ENCODE measurements at places on chromosomes 6 and 20.

- DNase-seq: no peak
Measured at GRCh38 chr6:163554663-163555062, 140.1 kb downstream of the QKI start.

DNA sequence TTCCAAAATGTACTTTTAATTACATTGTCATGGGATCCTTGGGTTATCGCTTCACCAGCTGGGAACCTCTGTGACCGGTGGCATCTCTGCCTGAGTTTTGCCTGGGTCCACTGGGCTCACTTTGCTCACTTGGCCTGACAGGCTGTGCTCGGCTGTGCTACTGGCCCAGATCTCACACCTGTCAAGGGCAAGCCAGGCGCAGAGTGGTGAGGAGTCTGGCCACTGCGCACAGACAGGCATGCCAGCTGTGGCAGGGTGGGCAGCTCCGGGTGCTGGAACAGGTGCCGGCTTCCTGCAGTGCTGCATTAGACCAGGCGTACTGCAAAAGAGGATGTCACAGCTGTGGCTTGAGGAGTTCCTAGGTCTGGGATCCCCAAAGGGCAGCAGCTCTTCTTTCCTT, 489.8 kb downstream of the TENT5A start:
- DNase-seq: no peak

- no peak for DNase-seq
Measured at GRCh38 chr6:87197547-87197946, 42.2 kb downstream of the ZNF292 start.

DNA sequence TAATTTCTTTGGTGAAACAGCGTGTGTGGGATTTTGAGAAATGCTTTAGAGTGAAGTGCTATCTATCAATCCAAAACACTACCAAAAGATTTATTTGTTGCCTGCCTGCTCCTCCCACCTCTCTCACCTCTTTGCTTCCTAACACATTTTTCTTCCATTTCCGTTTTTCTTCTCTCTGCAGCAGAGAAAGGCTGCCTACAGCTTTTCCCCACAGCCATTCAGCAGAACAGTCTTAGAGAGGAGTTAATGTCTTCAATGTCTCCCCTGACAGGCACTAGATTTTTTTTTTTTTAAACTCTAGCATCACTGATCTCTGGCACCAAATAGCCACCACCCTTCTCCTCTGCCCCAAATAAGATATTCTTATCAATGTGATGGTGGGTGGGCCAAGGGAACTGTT, 327.8 kb upstream of the MAN1A1 start:
- no peak for DNase-seq

DNA sequence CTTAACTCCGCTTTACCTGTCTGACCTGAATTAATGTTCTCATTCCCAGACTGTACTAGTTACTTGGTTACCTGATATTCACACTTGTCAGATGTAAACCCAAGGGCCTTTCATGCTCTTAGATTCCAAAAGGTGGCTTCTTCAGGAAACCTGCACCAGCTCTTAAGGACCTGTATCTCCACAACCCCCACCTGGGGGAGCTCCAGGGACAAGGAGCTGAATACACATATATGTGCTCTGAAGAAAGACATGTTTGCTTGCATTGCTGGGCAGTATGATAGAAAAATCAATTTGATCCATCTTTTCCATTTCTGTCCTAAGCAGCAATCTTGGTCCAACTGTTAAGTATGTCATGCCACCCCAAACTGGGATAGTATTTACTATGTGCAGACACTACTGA, 64.8 kb upstream of the POU3F2 start:
- DNase-seq: no peak

All from stimulated activated CD8-positive, alpha-beta memory T cell treated with anti-CD3 and anti-CD28 coated beads, Interleukin-15, amount 100 ng/mL, for 4 hours (primary cell).